Endodermal cell (in vitro differentiated cells): ENCODE measurements at places on chromosomes 1 and 21.

DNA sequence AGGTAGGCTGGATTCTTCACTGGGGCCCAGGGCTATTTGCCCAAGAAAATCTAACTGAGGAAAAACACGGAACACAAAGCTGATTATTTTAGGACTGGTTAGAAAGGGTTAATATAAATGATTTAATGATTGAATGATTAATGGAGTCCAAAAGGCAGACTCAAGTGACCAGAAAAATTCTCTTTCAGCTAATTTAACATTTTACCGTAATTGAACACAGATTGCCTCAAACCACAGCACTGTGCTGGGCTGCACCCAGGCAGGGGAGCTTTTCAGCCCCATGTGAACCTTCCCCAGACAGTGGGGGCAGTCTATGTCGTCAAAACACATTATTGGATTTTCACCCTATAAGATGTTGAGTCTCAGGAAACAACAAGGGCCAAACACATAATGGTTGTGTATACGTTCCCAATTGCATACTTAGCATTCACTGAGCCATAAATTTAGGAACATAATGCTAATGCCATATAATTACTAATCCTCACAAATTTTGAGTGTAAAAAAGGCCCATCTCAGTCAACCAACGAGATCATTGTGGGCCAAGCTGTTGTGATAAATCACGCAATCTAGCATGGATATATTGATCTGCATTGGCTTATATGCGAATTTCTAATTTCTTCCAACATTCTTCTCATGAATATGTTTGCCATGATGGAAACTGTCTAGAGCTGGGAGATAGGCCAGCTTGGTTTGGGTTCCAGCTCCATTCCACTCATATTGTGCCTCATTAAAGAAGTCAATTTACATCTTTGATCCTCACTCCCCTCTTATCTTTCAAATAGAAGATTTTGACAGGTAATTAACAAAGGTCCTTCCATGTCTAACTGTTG lies 27.7 kb downstream of the DSCAM start:
- no peak for DNase-seq

DNA sequence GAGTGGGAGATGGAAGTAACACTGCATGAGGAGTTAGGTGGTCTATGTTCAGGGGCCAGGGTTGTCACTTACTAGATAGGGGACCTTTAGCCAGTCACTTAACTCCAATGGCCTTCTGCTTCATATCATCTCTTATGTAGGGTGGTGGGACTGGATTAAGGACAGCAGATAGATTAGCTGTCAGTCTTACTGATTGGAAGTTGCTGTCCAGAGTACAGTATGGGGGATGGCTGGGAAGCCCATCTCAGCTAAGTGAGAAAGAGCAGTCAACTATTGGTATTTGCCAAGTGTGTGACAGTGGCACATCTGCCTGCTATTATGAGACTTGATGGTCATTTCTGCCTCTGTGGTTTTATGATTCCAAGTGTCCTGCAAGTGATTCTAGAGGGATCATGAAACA lies 130.9 kb downstream of the FGGY start:
- no peak for DNase-seq

- DNase-seq: peak; percentile 45
Measured at GRCh38 chr1:228795596-228795995, 60.3 kb downstream of the RHOU start.

DNA sequence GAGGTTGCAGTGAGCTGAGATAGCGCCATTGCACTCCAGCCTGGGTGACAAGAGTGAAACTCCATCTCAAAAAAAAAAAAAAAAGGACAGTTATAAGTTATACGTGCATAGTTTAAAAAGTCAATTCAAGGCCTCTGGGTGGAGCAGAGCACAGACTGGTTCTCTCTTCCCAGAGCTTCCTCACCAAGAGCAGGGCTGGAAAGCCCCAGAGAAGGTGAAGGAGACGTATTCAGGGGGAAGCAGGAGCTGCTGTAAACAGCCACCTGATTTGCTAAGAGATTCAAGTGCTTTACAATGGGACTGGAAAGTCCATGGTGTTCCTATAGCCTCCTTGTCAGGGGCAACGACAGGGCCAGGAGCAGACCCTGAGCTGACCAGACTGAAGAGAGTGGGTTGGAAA lies 85.0 kb upstream of the LYST start:
- DNase-seq: no peak

DNA sequence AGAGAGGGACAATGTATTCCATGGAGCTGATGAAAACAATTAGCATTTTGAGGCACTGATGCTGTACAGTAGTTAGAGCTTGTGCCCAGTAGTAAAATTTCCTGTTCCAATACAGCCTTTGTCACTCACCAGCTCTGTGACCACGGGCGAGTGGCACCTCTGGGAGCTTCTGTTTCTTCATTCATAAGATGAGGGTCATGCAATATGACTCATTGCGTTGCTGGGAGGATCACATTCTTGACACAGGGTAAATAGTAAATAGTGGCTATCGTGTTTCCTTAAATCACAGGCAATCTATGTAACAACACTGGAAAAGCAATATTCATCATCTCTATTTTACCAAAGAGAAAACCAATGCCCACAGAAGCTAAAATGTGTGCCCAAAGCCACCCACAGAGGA lies 4.5 kb upstream of the LRRC52 start:
- no peak for DNase-seq

DNA sequence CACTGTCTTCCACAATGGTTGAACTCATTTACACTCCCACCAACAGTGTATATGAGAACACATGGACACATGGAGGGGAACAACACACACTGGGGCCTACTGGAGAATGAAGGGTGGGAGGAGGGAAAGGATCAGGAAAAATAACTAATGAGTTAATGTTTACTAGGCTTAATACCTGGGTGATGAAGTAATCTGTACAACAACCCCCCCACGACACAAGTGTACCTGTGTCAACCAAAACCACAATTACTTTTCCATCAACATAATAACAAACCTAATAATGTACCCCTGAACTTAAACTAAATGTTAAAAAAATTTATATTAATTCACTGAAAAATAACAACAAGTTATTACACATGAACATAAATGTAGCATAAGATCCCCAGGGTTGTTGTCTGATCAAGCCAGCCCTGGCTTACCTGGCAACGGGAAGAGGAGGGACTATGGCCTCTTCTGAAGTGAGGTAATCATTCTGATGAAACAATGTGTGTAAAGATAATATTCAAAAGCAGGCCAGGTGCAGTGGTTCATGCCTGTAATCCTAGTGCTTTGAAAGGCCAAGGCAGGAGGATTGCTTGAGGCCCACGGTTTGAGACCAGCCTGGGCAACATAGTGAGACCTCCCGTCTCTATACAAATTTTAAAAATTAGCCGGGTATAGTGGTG lies 40.8 kb upstream of the HEATR1 start:
- no peak for DNase-seq

DNA sequence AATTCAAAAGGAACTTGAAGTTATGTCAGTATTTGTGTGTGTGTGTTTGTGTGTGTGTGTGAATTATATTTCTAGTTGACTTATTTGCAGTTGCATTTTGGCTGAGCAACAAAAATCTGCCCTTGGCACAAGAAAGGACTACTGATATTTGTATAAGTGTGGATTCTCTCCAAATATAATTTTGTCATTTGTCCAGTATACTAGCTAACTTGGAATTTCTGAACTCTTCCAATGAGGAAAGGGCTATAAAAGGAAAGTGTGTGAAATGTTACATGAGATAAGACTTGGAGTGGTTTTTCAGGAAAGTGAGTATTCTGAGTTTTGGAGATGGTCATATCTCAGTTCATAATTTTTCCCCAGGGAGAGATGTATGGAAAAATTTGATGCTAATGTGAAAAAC lies 1384.1 kb upstream of the B3GALT2 start:
- DNase-seq: no peak

DNA sequence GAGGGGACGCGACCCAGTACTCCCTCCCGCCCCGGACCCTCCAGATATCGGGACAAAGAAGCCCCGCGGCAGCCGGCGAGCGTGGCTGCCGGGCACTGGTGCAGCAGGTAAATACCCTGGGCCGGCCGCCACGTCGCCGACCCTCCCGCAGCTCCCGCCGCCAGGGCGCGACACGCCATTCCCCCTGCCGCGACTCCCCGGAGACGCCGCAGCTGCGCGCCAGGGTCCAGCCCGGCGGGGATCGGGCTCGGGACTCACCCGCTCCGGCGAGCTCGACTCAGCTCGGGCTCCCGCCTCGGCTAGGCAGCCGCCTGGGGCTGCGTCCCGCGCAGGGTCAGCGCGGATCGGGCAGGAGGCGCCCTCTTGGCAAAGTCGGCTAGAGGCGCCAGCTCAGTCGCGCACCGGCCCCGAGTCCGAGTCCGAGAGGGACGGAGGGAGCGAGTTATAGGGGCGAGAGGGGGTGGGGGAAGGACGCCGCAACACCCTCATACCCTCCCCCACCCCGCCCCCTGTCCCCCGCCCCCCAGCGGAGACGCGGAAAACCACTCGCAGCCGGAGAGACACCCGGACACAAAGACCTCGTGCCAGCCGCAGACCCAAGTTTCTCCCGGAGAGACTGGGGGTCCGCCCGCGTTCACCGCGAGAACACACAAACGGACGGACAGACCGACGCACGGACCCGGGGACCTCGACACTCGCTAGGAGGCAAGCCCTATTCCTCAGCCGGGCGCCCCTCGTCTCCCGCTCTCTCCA lies 985 bp downstream of the SYT6 start:
- peak; percentile 82 for DNase-seq

DNA sequence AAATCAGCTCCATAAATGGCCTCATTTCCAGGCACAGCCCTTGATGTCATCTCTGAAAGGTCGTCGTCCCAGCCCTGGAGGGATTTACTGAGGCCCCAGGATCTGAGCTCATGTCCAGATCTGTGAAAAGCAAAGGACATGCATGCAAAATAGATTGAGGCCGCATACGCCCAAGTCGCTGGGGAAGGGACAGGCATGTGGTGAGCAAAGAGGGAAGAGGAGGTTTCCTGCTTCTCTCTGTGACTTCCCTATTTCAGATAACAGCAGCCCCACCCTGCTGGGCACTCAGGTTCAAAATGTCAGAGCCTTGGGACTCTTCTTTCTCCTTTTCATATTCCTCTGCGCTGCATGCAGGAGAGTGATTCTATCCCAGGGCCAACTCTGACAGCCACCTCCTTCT lies 197.2 kb downstream of the ADSS2 start:
- peak; percentile 27 for DNase-seq

- DNase-seq: peak; percentile 64
Measured at GRCh38 chr1:54456921-54457529, 50.8 kb upstream of the SSBP3 start.

DNA sequence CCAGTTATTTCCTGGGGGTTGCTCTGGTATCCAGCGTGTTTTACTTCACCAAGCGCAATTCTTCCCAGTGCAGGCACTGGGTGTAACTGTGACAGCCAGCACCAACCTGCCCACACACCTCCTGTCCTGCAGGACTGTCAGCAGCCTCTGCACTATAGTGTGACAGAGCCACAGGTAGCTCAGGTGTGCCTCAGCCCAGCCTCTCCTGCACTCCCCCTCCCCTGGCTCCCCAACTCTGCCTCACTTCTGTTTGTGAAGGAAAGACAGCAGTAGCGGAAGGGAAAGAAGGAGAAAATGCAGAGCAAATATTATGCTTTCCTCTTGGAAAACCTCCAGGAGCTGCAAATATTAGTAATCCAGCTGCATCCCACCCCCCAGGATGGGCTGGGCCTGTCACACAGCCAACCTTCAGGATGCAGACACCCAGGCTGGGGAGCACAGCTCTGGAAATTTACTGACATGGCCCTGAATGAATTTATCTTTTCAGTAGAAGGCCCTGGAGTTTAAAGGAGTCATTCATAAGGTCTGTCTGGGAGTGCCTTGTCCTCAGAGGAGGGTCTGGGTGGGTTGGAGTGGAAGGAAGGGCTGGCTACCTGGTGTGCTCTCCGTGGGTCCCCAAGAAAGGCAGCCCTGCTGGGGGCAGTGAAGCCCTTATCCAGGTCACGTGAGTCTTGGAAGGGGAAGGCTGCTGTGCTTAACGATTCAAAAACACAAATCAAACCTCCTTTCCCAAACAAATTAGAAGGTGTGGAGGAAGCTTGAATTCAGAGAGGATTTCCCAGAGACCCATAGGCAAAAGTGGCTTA lies 20.9 kb downstream of the CAPN2 start:
- DNase-seq: no peak

DNA sequence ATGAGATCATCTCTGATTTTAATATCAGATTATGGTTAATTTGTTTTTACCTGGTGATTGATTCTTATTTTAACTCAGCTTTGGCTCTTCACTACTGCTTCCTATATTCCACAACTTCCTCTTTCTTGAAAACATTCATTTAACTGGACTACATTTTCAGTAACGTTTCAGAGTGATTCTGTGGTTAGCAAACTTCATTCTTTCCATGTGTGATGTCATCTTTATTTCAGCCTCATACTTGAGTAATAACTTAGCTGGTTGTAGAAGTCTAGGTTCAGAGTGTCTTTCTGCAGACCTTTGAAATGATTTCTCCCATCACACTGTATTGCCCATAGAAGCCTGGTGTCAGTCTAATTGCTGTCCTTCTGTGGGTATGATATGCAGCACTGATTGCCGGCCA lies 36.0 kb upstream of the SLC35F3 start:
- no peak for DNase-seq

DNA sequence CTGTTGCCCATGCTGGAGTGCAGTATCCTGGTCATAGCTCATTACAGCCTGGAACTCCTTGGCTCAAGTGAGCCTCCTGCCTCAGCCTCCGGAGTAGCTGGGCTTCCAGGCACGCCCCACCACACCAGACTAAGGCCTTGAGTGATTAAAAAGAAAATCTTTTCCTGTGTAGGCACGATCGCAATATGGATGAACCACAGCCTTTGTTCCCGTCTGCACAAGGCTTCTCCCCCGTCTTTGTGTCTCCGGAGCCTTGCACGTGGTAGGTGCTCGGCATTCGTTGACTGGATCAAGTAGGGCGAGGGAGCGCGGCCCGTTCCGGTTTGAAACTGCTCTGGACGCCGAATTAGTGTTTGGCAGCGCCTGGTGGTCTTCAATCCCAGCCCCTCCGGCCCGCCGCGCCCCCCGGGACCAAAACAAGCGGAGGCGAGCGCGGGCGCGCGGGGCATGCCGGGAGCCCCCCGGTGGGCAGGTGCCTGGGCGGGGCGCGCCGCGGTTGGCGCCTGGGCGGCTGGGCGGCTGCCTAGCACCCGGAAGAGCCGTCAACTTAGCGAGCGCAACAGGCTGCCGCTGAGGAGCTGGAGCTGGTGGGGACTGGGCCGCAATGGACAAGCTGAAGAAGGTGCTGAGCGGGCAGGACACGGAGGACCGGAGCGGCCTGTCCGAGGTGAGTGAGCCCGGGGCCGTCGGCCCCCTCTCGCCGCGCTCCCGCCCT lies at the start of gene SFT2D2:
Gene SFT2D2, plus strand, starts transcription at position 529 of the 715 bp plus-strand sequence. Its CDS starts 76 bp downstream, at position 605.
- peak; percentile 89 for DNase-seq

DNA sequence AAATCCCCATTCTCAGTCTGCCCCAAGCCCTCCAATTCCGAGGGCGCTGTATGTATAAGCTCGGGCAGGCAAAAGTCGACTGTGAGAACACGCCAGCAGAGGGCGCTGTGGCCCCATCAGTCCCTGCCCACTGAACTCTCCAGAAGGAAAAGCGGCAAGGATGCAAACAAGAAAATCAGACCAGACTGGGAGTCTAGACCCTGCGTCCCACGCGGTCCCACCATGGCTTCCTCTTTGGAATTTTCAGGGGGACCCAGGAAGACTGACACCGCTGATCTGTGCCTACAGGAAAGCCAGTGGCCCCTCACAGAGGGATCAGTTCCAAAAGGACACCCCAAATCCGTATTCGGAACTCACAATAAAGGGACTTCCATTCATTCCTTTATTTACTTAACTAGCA lies 19.5 kb downstream of the TEX35 start:
- DNase-seq: peak; percentile 95
